NCI-H146 (cell line): ENCODE measurements at places on chromosomes 12 and 14.

DNA sequence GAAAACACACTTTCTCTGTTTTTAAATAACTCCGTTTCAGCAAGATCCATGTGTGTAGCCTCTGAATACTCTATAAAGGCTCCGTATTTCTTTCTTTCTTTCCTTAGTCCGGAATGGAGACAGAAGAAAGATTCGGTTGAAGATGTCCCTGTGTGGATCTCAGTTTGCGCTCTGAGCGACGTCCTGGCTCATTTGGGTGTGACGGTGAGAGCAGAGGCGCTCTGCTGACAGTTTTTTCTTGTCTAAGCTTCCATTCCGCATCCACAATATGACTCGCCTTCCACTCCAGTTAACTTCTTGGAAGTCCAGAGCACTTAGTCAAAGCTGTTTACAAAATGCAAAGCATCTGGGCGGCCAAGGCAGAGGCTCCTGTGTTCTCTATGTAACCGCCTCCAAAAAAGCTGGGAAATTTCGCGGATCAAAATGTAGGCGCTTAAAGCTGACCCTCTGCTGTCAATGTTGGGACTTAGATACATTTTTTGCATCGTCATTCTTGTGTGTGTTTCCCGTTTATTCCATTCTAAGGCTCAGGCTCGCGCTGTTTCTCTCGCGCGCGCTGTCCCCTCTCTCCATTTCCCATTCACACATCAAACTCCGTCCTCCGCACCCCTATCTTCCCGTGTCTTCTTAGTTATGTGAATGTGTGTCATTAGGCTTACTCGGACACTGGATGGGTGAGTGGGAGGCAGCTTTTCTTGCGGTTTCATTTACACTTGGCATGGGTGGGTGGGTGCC lies 880 bp upstream of the FLRT2 start:
- DNase-seq = no peak

- DNase-seq = no peak
Measured at GRCh38 chr12:102227954-102228353, 30.3 kb upstream of the PMCH start.

DNA sequence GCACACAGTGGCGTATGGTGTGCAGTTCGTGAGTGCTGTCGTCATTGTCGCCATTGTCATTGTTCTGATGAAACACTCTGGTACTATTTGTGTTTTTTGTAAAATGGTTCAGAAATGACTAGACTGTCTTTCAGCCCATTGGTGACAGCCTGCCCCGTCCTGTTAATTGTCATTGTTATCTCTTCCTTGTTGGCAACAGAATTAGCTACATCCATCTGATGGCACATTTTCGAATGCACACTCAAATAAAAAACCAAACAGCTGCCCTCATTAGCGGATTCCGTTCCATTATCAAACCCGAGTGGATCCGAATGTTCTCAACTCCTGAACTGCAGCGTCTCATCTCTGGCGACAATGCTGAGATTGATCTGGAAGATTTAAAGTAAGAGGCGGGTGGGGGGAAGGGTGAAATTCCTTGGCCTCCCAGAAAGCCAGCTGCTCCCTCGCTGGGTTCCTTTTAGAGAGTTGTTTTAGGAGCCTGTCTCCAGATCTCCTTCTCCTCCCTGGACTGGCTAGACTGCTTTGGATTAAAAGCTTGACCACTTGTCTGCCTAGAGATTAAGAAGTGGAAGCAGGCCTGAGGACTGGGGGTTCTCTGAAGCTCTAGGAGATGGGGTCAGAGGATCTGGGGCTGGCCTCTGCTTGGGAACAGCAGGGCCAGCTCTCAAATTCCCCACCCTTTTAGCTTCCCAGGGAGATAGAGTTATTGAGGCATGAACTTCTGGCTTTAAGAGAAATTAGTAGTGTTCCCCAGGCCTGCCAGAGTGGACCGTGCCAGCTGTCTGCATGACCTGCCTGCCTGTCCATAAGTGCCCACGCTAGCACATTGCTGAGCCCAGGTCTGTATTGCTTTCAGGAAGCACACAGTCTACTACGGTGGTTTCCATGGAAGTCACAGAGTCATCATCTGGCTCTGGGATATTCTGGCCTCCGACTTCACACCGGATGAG lies 43.3 kb downstream of the MMAB start:
- no peak for DNase-seq

- DNase-seq = no peak
Measured at GRCh38 chr12:131897276-131897675, 2.9 kb downstream of the ULK1 start.
